ENCODE measurements at places on chromosomes 3 and 15.

DNA sequence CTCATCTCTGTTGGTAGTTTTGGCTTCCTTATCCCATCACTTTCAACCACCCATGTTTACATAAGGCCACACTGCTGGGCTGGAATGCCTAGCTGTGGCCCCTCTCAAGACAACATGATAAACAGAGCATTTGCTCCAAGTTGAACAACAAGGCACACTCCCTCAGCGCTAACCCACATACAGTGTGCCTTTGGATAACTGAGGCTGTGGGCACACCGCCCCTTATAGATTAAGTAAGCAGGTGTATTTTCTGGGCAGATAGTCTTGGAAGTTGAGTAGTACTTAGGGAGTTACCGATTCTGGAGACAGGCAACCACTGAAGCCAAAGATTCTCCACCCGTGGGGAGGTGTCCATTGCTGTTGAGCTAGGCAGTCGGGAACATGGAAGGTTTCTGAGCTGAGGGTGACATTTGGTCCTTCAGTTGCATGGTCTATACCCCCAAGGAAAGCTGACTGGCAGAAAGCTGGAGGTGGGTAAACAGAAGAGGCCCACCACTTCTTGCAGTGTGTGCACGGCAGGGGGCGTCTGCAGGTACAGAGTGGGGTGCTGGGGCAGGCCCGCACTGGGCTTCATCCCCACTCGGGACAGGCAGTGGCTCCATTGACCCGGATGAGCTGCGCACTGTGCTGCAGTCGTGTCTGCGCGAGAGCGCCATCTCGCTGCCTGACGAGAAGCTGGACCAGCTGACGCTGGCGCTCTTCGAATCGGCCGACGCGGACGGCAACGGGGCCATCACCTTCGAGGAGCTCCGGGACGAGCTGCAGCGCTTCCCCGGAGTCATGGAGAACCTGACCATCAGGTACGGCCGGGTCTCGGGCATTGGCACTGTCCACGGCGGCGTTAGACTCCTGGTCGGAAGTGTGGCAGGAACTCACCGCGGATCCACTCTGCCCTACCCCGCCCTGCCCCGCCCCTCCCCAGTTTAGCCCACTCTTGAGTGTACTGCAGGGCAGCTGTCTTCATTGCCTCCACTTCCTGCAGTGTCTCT lies 16.8 kb downstream of the NOX5 start:
- DNase-seq, result no peak

DNA sequence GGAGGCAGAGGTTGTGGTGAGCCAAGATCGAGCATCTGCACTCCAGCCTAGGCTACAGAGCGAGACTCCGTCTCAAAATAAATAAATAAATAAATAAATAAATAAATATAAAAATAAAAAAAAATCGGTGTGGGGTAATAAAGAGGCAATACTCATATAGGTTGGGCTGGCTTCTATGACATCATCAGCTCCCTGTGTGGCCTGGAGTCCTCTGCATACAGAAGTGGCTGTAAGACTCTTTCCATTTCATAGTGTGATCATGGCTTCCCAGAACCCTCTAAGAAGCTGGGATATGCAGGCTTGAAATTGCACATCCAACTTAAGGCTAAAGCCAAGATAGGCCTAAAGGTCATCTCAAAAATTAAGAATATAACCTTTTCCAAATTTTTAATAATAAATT lies 101.6 kb downstream of the ZIC4 start:
- DNase-seq, result no peak

DNA sequence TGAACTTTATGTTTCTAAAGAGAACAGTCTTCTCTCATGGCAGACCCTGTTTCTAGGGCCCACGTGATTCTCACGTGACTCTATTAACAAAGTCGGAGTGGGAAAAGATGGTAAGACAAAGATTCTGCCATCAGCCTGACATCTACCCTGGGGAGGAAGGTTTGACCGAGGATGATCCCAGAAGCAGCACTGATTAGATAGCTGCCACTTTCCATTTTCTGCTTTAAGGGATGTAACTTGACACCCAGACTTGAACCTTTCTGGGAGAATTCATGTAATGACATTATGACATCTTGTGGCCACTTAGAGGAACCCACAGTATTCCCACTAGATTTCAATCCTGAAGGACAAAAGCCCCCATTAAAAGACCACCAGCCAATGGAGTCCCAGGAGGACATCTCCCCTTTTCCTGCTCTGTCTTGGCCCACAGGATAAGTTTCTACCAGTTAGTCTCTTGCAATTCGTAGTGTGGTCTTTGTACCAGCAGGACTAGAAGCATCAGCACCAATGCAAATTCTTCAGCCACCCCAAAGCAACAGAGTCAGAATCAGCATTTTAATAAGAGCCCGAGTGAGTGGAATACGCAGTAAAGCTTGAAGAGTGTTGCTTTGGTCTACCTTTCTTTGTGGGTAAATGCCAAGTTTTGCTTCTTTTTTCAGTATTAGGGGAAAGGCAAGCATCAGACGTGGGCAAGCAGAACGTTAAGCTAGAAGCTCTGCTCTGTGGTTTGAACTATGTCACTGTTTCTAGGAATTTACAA lies 480.5 kb upstream of the PROK2 start:
- no peak for DNase-seq

- no peak for DNase-seq
Observed at GRCh38 chr3:140950144-140950543, 8.5 kb downstream of the SLC25A36 start.

DNA sequence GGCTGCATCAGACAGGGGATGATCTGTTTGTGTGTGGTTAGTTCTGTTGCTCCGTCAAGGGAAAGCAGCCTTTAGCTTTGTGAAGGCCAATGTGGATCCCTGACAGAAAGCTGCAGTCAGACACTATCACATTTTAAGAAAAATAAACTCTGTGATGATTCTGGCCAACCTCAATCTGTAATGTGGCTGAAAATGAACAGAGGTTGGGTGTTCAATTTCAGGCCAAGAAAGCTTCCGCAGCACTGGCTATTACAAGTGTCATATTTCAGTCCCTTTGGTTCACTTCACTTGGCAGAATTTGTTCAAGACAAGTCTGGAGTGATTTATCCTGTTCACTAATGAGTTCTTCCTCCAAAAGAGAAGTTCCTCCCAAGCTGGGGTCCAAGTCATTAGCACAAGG lies 571.8 kb upstream of the IL12A start:
- DNase-seq, result no peak

- DNase-seq, result no peak
Observed at GRCh38 chr3:83559082-83559481, 1399.7 kb upstream of the CADM2 start.

DNA sequence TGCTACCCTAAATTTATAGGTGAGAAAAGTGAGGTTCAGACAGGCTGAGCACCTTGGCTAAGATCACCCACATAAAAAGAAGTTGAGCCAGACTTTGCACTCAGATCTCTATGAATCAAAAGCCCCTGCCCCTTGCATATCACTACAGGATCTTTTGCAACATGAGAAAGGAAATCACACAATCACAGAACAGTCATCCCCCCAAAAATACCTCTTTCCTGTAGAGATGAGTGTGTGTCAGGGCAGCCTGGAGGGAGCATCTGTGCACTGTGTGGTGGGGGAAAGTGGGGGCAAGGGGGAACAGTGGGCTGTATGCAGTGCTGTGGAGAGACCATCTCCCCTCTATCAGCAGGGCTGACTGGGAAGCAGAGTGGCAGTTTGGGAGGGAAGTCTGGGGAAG lies 46.6 kb downstream of the EPHB3 start:
- DNase-seq, result no peak

DNA sequence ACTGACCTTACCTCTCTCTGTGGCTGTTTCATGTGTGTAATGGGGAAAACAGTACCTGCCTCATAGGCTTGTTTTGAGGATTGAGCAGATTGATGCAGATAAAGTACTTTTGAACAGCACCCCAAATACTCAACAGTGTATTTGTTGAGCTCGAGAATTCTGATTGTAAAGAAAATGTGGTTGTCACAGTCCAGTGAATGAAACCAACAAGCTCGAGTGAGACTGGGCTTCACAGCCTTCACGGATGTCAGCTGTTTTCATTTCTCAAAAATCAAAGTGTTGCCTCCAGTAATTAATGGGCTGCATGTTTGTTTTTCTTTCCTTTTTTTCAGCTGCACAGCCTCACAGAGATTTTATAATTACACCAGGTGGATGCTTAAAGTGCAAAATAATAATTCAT lies 43.7 kb downstream of the PARP15 start:
- no peak for DNase-seq

GRCh38 chr3:194300382-194300758 lies 50.8 kb downstream of the CPN2 start:
- no peak for DNase-seq

GRCh38 chr3:128614076-128614475 lies 36.5 kb downstream of the RPN1 start:
- no peak for DNase-seq

- no peak for DNase-seq
Observed at GRCh38 chr3:136620436-136620835, 131.7 kb downstream of the STAG1 start.

GRCh38 chr15:34726406-34727100 lies 28.2 kb downstream of the GJD2 start:
- DNase-seq, result no peak

DNA sequence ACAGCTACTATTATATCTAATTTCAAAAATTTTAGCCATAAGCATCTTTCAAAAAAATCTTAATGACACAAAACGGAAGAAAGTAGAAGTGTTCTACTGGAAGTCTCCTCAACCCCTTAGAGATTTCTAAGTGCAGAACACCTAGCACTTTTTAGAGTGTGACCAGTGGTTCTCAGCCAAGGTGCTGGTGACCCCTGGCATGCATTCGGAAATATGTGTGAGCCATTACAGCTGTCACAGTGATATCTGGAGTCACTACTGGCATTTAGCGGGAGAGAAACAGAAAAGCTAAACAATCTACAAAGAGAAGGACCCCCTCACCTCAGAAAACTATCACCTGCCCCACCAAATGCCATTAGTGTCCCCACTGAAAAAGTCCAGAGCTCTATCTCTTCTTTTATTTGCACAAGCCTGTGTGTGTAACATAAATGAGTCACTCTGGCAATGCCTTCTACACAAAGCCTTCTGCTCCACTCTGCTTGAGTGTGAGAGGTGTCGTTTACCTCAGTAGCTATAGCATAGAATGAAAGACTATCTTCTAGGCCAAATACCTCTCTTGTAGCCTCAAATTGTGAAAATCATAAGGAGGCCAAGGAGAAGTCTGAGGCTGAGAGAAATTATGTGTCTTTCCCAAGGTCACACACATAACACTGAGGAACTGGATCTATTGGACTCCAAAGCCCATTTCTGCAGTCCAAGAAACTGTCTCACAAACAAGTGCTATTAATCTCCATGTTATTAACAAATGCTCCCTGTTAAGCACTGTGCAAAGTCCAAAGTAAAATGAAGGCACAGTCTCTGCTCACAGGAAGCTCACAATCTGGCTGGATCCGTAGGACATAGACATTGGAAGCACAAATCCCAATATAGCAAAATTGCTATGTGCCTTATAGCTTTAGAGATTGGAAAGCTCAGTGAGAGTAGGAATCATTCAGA lies 28.5 kb upstream of the KCNMB2 start:
- no peak for DNase-seq

GRCh38 chr15:66153549-66154415 lies 99.8 kb downstream of the MEGF11 start:
- DNase-seq, result no peak

GRCh38 chr15:24146251-24146650 lies 459.1 kb upstream of the NDN start:
- DNase-seq, result no peak

GRCh38 chr3:61360297-61360965 lies 109.2 kb upstream of the FHIT start:
- DNase-seq, result no peak

- DNase-seq, result no peak
Observed at GRCh38 chr3:163766112-163766511, 1312.2 kb downstream of the SI start.

- no peak for DNase-seq
Observed at GRCh38 chr3:127684871-127685707, 12.3 kb downstream of the ABTB1 start.

GRCh38 chr3:72678867-72679266 lies 169.4 kb downstream of the SHQ1 start:
- no peak for DNase-seq

DNA sequence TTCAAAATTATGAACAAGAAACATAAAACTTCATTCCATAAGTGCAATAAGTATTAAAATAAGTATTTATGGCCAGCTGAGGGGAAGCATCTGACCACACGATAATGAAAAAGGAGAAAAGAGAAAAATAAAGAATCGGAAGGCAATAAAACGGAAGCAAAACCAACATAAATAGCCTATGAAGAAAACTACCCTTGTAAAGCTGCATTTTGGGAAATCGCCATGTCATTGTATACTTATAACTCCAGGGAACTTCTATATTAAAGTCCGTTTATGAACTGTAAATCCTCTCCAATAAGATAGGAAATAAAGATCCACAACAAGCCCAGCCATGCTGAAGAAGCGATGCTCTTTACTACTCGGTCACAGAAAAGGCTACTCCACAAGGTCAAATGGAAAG lies 47.7 kb downstream of the MORC1 start:
- DNase-seq, result no peak

All from activated naive CD4-positive, alpha-beta T cell (primary cell).